ENCODE measurements at places on chromosomes 11 and 22. TPM values are rescaled to one million over a fixed set of nuclear protein-coding genes. Genes with fewer than 3 reads are reported as not detected.

Gene MIAT
- total RNA-seq = 1.0 TPM

Gene SCGB1D2
- total RNA-seq = not detected

DNA sequence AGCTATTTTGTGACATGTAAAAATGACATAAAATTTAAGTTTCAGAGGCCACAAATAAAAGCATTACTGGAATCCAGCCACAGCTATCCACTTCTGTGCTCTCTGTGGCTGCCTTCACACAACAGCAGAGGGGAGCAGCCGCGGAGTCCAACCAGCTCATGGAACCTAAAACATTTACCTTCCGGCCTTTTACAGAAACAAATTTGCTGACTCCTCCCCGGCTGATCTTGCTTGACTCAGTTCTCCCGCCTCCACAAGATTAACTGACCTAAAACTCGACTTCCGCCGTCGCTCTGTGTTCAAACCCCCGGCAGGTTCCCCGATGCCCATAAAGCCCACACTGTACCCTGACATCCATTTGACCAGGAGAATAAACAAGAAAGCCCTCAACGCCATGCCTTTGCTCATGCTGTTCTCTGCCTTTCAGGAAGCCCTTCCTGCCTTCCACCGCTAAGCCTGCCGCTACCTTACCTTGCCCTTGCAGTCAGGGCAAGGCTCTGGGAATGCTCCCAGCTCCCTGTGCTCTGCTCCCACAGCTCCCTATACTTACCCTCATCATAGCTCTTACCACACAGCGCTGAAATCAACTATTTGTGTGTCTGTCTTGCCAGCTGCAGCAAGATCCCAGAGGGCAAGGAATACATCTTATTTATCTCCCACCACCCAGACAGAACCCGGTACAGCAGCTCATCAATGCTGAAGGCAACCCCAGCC, 35.4 kb downstream of the MICAL3 start:
- no peak for DNase-seq

DNA sequence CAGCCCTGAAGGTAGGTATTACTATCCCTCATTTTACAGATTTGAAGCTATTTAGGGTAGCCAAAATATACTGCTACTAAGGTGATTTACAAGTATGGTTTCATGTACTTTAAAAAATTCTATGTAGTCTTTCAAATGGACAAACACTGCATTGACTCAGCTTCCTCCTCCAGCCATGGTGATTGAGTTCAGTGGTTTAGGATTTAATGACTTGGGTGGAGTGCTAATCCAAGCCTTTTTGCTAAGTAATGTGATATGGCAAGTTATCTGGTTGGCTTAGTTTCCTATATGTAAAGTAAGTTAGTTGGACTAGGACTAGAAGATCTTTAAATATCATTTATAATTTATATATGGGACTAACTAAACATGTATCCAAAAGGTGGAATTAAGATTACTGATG, 77.9 kb downstream of the ARHGAP20 start:
- DNase-seq = no peak

DNA sequence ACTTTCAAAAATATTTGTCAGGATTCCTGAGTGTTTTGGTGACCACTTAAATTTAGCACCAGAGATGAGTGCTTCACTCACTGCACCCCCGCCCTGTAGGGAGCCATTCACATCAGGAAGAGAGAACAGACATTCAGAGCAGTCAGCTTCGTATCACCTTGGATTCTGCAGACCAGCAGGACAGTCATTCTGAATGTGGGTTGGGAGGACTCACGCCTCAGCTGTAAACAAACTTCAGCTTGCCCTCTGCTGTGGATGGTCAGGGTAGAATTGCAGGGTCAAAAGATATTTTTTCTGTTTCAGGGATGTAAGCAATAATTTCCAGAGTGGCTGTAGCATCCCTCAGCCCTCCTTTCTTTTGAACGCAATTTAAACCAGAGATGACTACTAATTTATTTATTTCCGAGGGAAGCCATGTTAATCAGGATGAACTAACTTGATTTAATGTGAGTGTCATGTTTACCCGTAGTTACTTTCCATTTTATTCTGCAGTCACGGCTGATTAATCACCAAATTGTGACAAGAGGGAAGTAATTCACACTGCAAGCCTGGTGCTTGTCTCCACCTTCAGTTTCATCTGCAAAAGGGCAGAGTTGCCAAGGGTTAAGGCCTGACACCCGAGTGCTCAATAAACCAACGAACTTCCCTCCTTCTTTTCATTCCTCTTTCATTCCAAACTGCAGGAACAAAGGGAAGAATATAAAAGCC, 174.2 kb upstream of the DDI1 start:
- no peak for DNase-seq

DNA sequence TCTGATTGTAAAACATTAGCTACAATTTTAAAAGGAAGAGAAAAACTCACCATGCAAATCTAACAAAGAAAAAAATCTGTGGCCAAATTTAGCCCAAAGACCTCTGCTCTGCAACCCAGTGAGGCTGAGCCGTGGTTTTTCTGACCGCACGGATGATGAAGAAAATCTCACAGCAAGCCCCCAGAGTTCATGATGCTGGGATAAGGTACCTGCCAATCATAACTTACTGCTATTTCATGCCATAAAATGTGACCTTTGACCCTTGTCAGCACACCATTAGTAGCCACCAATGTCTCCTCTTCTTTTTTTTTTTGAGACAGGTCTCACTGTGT, 11.1 kb downstream of the CERK start:
- no peak for DNase-seq

DNA sequence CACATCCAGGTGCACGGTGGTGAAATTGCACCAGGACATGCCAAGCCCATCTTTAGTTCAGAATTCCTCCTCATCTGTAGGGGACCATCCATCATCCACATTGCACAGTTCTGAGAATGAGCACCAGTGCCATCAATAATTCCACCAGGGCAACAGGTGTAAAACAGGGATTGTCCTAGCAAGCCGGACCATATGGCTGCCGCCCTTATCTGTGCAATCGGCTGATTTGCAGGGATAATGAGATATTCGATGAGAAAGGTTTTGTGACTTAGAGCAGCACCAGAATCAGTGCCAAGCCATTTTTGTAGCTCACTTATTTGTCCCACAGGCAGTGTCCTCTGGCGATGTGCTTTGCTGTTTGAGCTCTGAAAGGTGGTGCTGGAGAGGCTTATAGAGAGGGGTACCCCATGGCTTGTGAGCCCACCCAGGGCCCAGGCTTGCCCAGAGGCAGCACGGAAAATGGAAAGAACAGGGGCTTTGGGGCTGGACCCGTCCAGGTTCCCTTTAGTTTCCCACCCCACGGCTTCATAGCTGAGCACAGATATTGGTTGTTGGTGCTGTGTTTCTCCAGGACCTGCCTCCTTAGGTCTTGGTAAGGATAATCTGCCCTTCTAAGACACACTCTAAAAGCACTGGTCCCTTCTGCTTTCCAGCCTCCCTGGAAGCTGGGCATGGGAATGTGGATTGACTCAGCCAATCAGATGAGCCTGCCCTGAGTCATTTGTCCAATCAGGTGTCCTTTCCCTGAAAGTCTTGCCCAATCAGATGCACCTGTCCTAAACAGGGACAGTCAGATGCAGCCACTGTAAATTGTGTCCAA, 84.0 kb upstream of the SHANK2 start:
- DNase-seq = no peak

DNA sequence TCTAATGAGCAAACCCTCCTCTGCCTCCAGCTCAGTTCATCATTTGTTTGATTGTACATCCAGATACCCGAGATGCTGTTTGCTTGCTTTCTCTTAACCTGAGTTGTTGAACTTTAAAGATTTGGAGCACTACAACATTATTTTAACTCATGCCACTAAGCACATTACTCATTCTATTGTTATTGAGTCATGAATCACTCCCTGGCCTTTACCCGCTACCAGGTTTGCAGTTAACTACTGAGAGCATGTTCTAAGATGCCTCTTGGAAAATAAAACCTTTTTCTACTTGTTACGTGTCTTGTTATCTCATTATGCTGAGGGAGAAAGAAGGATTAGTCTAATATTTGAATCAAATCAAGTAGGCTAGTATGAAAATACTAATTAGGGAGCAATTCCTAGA, 720.6 kb upstream of the ANO5 start:
- no peak for DNase-seq
